Endothelial cell of umbilical vein (primary cell): ENCODE measurements at places on chromosomes 16 and 17.
A peak's percentile ranks its signal among the peaks of the same experiment; 100 is the strongest.

- DNase-seq = peak; percentile 81
Measured at GRCh38 chr17:43576563-43577229, 30.6 kb upstream of the ETV4 start.

GRCh38 chr17:72560303-72561247 lies 439.8 kb downstream of the SOX9 start:
- peak; percentile 15 for DNase-seq

GRCh38 chr17:38464251-38464722 lies 36.0 kb downstream of the ARHGAP23 start:
- DNase-seq = peak; percentile 42

DNA sequence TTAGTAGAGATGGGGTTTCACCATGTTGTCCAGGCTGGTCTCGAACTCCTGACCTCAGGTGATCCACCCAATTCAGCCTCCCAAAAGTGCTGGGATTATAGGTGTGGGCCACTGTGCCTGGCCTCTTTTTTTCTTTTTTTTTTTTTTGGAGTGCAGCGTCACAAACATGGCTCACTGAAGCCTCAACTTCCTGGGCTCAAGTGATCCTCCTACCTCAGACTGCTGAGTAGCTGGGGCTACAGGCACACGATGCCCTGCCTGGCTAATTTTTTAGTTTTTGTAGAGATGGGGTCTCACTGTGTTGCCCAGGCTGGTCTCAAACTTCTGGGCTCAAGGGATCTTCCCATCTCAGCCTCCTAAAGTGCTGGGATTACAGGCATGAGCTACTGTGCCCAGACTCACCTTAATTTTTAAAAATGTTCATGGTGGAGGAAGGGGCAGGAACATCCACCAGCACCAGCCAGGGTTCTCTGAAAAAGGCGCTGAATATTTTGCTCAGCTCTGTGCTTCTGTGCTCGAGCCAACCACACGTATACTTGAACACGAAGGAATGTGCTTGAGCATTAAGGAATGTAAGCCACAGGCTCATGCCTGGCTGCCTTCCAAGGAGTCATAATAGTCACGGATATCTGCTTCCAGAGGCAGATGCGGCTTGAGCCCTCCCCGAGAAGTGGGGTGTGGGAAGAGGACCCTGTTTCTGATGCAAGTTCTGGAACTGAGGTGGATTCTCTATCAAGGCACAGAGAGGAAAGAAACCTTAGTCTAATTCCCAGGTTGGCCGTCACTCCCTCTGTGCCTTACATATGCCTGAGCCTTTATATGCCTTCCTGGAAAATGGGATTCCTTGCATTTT lies 65.5 kb upstream of the CREBBP start:
- DNase-seq = peak; percentile 82

- no peak for DNase-seq
Measured at GRCh38 chr16:69889295-69889964, 61.7 kb upstream of the CLEC18A start.

- no peak for DNase-seq
Measured at GRCh38 chr16:2883458-2883908, 468 bp downstream of the FLYWCH2 start.

DNA sequence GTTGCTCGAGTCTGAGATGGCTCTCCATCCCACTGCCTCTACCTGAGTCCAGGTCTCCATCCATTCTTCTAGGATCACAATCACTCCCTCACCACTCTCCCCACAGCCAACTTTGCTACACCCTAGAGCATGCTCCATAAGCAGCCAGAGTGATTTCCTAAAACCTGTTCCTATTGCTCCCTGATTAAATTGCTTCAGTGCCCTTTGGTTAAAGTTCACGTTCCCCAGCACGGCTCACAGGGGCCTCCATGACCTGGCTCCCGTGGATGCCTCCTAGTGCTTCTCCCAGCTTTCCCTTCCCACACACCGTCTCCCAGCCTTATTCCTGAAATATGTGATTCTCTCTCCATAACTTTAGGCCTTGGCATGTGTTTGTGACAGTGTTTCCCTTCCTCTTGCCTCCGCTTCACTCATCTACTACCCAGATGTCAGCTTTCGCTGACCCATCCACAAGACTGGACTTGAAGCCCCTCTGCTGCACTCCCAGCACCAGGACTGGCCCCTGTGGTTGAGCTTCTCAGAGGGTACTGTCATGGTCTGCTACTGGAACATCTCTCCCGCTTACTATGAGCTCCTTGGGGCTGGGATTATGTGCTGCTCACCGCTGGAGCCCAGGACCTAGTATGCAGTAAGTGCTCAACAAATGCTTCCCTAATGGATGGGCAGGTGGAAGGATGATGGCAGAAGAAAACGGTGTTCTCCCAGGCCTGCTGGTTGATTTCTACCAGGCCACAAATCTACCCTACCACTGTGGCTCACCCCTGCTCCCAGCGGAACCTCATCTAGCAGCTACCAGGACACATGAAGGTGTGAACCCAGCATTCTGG lies 17.9 kb downstream of the MYO18A start:
- no peak for DNase-seq

GRCh38 chr16:53984936-53985335 lies 281.0 kb downstream of the FTO start:
- DNase-seq = no peak

- DNase-seq = no peak
Measured at GRCh38 chr16:82111944-82112343, 58.1 kb downstream of the MPHOSPH6 start.

DNA sequence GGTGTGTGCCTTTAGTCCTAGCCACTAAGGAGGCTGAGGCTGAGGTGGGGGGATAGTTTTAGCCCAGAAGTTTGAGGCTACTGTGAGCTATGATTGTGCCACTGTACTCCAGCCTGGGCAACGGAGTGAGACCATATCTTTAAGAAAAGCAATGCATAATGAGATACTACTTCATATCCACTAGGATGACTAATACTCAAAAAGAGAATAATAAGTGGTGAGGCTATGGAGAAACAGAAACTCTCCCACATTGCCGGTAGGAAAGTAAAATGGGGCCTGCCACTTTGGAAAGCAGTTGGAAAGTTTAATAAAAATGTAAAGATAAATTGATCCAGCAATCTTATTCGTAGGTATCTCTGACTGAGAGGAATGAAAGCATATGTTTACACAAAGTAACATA lies 4.6 kb upstream of the NPIPB2 start:
- DNase-seq = no peak

- peak; percentile 82 for DNase-seq
Measured at GRCh38 chr16:65070831-65071432, 50.9 kb downstream of the CDH11 start.

DNA sequence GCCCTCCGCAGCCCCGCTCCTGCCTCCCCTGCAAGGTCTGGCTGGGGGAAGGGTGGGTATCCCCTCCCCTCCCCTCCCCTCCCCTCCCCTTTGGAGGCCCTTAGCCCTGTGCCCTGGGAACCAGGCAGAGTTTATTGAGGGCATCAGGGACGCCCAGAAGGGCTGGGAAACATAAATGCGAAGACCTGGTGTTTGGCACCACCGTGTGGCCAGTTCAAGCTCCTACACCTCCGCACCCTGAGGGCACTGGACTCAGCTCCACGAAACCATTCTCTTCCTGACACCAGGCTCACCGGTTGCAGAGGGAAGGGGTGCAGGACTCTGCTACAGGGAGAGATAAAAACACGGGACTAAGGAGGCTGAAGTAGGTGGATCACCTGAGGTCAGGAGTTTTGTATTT lies 1.0 kb upstream of the AIPL1 start:
- DNase-seq = peak; percentile 51

GRCh38 chr16:30731411-30731810 lies 16.8 kb upstream of the PHKG2 start:
- no peak for DNase-seq

- DNase-seq = no peak
Measured at GRCh38 chr17:12967962-12968361, 49.9 kb downstream of the ELAC2 start.

- DNase-seq = no peak
Measured at GRCh38 chr16:69273009-69273408, 38.1 kb upstream of the VPS4A start.

GRCh38 chr16:11546608-11547061 lies 40.1 kb downstream of the LITAF start:
- no peak for DNase-seq

DNA sequence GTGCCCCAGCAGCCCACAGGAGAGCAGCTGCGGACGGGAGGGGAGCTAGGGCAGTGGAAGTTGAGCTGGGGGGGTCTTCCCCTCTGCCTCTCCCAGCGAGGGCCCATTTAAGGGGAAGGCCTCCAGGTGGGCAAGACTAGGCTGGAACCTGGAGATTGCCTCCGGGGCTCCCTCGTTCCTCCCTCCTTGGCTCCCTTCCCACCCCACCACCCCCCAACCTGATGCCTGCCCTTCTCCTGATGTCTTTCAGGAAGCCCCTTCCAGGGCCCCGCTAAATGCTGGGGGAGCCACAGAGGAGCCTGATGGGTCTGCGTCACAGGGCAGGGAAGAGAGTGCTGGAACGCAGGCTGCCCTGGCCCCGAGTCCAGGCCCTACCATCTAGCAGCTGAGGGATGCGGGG lies 16.7 kb downstream of the ADGRG1 start:
- DNase-seq = no peak

DNA sequence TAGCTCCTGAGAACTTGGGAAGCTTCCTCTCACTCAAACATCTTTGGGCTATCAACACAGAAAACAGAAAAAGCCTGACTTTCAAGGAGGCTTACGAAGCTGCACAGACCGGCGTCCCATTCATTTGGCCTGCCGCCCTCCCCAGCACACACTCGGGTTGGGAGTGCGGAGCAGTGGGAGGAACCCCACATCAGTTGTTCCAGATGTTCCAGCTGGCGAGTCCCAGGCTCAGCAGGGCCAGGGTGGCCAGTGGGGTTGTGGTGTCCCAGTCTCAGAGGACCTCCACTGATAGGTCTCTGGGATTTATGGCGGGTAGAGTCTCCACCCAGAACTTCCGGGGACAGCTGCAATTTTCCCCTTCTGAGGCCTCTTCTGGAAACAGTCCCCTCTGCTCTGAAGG lies 43.1 kb upstream of the DLX4 start:
- DNase-seq = no peak

- DNase-seq = peak; percentile 88
Measured at GRCh38 chr16:85126705-85127378, 14.6 kb upstream of the CIBAR2 start.
